ENCODE measurements at places on chromosomes 11 and 22.

GRCh38 chr22:20607157-20607907 is 99.9 kb downstream of the MED15 start:
- DNase-seq: no peak

DNA sequence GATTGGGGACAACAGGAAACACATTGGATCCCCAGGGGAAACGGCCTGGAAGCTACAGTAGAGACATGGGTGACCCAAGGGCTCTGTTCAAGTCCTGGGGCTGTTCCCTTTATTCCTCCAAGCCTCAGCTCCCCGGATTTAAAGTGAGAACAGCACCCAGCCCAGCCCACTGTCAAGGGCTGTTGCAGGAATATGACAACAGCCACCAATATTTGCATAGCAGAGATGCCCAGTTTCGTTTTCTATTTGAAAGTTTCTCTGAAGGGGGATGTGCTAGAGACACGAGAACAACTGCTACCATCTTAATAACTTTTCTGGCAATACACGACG is 81.1 kb upstream of the WNT7B start:
- peak; percentile 88 for DNase-seq

GRCh38 chr22:47940211-47940610 is 1177.8 kb downstream of the TBC1D22A start:
- no peak for DNase-seq

DNA sequence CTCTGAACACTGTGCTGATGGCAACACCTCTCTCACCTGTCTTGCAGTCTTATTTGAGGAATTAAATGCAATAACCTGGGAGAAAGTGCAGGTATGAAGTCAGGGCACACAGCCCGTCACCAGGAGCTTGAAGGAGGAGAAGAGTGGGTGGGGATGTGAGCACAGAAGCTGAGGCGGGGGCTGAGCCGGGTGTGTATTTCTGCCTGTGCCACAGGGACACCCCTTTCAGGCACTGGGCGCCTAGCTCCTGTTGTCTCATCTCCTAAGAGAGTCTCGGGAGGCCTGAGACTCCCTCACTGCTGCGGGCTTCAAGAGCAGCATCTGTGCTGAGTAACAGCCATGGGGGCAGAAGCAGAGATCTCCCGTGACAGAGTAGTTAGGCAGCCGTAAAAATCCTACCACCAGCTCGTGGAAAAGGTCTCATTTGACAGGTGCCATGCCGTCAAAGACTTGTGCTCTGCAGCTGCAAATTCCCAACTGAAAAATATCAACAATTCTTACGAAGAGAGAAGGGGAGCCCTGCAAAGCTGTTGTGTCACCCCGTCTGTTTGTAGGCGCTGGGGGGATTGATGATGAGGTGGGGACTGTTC is 26.8 kb downstream of the PARVB start:
- DNase-seq: no peak

DNA sequence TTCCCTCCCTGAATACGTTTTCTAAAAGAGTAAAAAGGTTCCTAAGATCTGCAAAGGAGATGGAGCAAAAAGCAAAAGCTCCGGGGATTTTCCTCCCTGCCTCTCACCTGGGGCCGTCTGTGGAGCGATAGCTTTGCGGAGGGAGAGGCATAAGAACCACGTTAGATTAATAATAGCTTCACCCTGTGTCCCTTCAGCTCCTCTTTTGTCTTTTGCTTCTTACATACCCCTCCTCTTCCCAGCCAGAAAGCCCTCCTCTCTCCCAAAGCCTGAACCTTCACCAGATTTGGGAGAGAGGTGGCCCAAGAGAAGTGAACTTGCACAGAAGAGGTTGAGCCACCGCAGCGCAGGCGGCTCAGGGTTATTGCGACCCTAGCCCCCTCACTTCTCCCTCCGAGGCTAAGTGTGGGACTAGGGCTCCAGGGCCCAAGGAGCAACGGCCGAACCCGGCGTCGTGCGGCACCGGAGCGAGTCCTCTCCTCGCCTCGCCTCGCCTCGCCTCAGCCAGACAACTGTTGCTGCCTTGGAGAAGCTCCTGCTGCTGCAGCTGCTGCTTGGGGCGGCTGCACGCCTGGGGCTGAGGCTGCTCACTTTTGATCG is 97.6 kb upstream of the HSD17B12 start:
- no peak for DNase-seq

- no peak for DNase-seq
Observed at GRCh38 chr11:114553642-114554041, 6.0 kb downstream of the NXPE1 start.

- DNase-seq: no peak
Observed at GRCh38 chr11:68317147-68317785, 4.9 kb downstream of the LRP5 start.

DNA sequence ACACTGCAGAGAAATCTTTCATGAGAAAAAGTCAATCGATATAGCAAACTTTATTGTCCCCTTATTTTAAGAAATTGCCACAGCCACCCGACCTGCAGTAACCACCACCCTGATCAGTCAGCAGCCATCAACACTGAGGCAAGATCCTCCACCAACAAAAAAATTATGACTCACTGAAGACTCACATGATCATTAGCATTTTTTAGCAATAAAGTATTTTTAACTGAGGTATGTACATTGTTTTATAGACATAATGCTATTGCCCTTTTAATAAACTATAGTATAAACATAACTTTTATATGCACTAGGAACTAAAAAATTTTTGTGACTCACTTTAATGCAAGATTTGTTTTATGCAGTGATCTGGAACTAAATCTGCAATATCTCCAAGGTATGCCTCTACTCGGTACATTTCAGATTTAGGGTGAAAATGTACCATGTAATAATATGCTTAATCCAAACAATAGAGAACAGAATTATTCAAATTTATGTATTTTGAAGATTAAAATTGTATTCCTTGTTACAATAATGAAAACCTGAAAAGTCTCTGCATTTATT is 79.2 kb upstream of the CEP126 start:
- DNase-seq: no peak

DNA sequence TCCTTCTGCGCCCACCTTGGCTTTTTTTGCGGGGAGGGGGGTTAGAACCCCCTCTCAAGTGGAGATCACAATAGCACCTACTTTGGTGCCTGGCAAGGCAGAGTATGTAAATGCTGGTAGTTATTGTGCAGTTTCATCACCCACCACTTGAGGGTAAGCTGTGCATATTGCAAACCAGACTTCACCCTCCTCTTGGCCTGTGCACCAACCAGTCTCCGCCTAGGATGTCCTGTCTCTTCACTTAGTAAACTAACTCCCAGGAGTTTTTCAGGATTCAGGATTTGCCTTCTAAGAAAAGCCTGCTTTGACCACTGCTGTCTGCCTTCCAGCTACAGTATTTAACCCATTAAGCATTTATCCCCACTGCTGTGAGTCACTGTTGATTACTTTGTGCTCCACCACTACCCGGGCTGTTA is 2.0 kb upstream of the UBXN1 start:
- peak; percentile 57 for DNase-seq
